ENCODE measurements at places on chromosomes 1 and 21.

DNA sequence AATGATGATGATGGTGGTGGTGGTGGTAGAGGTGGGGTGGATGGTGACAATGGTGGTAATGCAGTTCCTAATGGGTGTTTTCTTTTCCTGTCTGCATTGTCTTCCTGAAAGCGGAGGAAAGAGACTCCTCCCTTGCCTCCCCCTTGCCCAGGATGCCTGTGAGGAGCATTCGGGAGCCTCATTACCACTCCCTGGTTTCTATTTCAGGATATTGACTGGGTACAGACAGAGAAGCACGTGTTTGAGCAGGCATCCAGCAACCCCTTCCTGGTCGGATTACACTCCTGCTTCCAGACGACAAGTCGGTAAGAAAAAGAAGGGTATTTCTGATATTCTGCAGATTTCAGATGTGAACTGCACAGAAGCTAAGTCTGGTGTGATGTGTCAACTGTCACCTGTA, 38.8 kb downstream of the FAAP20 start:
- no peak for DNase-seq

DNA sequence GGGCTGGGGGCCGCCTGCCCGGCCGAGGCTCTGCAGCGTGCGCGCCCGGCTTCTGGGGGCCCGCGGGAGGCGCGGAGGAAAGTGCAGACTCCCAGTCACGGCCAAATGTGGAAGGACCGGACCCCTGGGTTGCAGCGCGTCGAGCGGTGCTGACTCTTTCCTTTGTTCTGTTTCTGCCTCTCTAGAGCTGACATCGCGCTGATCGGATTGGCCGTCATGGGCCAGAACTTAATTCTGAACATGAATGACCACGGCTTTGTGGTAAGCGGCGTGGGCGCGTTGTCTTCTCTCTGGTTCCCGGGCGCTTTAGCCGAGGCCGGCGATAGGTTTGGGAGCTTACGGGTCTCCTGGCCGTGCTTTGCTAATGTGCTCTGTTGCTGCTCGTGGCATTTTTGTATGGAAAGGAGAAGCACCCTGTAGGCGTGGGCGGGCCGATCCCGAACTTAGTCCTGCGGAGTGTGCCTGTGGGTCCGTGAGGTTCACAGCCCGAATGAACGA, 629 bp downstream of the PGD start:
- no peak for DNase-seq

GRCh38 chr1:85629532-85629920, 49.0 kb downstream of the CCN1 start:
- DNase-seq: no peak

- DNase-seq: no peak
Measured at GRCh38 chr1:95752515-95753381, 518.7 kb downstream of the RWDD3 start.

DNA sequence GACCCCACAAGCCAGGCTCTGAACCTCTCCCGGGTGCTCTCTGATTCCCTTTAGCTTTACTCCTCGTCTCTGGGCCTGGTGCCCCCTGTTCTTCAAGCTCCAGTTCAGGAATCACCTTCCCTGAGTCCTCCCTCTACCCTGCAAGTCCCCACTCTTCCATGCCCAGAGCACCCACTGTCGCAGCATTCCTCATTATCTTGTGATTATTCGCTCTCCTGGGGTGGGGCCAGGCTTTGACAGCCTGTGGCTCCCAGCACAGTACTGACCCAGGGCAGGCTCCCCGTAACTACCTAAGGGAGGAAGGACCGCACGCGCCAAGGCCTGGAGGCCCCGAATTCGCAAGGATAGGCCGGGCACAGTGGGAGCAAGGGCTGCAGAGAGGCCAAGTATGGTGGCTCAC, 734 bp upstream of the C1orf210 start:
- DNase-seq: no peak

- DNase-seq: peak; percentile 69
Measured at GRCh38 chr1:9129266-9130041, 552 bp upstream of the GPR157 start.

- no peak for DNase-seq
Measured at GRCh38 chr1:160748878-160749269, 9.8 kb downstream of the SLAMF7 start.

DNA sequence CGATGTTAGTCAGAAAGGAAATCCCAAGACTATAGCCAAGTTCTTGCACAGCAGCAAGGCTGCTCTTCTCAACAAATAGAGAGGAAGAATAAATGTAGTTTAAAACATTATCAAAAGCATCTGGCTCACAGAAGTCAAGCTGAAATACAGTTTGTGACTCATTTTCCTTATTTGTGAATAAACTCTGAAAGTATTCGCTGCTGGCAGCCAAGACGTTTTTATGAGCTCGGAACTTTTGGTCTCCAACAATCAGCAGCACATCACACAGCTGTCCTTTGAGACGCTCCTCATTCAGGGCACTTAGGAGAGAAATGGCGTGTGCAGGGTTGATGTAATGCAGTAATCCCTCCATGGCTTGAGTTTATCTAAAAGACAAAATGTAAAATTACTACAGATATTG, 16.4 kb downstream of the ZBTB21 start:
- DNase-seq: no peak

DNA sequence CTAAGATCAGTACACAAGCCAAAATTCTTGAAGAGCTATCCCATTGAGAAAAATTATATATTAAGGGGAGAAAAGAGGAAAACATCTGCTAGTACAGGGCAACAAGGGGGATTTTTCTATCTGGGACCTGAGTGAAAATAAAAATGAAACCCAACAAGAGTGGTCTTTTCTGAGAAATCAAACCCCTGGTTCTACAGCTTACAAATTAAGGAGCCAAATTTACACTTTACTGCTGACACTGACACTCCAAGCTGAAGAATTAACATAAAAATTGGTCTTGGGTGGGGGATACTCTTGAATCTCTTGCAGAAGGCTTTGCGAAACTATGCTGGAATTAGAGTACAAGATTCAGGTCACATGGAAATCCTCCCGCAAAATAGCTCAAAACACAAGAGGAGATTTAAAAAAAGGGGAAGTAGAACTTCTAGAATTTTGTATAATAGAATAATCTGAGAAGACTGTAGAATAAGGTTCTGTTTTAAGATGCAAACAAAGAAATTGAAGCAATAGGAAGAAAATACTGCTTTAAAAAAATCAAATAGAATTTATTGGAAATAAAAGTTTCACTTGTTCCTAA, 32.1 kb upstream of the HSPA13 start:
- DNase-seq: no peak

GRCh38 chr1:165116732-165117131, 239.8 kb downstream of the LMX1A start:
- DNase-seq: no peak

GRCh38 chr1:147781056-147781471, 20.7 kb upstream of the GJA5 start:
- no peak for DNase-seq

DNA sequence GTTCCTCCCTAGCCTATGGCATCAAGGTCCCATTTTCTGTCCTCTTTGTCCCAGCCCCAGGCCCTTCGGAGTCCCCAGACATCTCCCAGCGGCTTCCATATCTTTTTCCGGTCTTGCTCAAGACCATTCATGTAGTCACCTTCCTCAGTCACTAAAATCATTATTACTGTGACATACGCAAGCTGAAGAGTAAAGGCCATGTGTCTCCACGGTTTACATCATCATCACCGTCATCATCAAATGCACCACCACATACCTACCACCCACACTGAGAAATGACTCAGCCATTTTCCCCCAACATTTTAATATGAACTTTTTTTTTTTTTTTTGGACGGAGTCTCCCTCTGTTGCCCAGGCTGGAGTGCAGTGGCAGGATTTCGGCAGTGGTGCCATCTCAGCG, 43.4 kb downstream of the FHAD1 start:
- DNase-seq: no peak

- DNase-seq: no peak
Measured at GRCh38 chr1:6281511-6282402, 20.9 kb upstream of the GPR153 start.

DNA sequence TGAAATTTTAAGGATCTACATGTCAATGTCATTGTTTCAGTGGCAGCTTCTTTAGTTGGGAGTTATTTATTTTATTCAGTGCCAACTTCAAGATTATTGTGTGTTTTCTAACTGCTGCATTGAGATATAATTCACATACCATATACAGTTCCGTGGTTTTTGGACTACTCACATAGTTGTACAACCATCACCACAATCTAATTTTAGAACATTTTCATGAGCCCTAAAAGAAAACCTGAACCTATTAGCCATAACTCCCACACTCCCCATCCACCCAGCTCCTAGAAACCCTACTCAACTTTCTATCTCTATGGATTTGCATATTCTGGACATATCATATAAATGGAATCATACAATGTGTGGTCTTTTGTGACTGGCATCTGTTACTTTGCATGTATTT, 220.0 kb downstream of the LRRC40 start:
- DNase-seq: no peak

GRCh38 chr1:165562571-165562970, 18.8 kb downstream of the LRRC52 start:
- no peak for DNase-seq

DNA sequence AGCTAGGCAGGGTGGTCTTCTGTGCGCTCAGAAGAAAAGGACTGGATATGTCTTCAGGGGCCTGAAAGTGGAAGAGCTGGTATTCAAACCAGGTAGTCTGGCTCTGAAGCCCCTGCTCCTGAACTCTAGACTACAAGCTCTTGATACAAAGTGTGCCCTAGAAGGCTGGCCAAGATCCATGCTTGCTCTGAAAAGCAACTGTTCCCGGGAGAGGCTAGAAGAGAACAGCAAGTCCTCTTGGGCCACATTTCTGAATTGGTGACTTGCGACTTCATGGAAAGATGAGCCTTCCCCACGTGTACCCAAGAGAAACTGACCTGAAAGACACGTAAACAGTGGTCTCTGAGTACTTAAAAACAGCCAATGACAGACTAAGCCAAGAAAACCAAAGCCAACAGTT, 123.3 kb upstream of the GRIK3 start:
- DNase-seq: no peak

GRCh38 chr1:52915855-52916220, 5.7 kb downstream of the ECHDC2 start:
- no peak for DNase-seq

DNA sequence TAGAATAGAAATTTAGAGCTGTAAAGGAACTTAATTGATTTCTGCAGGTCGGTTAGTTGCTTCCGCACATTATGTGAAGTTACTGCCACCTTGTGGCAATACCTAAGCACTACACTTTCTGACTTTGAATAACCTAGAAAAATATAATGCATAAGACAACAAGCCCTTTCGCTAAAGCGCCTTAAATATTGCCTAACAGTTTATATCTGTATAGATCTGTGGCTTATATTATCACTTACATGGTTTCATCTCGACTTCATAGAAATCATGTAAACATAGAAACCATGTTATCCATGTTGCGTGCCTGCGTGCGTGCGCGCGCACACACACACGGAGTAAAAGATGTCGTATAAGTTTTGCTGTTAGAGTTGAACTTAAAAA, 10.9 kb upstream of the IFI16 start:
- no peak for DNase-seq

DNA sequence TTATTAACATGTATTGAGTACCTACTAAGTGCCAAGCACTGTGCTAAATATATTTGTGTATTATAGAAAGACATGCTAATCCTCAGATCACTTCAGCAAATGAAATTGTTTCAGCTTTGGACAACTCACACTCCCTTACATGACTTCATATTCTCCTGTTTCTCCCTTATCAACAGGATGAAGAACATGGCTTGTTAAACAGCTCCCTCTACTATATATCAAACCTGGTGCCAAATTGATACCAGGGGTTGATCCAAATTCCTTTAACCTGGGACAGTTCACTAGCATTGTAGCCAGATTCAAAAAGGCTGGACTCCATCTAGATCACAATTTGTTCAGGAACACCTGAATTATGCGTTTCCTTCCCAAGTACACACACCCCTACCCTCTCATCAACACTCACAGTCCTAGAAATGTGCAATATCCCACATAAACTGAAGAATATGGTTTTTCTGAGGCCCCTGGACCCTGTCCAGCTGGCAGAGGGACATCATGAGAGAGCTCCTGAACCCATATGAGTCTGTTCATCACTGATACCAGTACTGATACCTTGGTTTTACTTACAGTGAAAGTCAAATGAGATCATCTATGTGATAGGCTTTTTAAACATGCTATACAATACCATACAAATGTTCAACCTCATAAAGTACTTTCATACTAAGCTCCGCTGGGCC, 47.0 kb upstream of the PALMD start:
- no peak for DNase-seq

DNA sequence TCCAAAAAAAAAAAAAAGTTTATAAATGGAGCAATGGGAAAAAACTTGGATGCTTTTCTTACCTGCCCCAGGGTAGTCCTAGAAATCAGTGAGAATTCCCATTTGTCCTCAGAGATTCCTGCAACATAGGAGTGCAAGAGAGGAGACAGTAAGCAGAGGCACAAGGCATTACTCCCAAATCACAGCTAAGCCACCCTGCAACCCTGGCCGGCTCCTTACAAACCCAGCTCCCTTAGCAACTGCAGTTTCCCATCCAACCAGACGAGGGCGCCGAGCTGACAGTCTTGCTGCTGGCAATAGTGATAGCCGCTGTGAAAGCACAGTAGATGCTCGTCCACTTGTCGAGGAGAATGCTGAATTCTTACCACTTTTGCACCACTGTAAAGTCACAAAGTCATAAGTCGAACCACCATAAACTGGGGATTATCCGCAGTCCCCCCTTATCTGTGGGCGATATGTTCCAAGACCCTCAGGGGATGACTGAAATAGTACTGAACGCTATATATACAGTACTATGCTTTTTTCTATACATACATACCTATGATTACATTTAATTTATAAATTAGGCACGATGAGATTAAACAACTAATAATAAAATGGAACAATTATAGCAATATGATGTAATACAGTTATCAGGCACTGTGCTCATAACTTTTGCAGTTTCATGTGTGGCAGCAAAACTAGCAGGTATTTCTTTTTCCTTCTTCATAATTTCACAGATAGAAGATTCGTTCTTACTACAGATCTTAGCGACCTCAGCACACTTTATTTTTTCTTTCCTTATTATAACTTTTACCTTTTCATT, 6.0 kb upstream of the PITHD1 start:
- DNase-seq: peak; percentile 82

- no peak for DNase-seq
Measured at GRCh38 chr1:19400192-19400611, 85.1 kb downstream of the CAPZB start.

- no peak for DNase-seq
Measured at GRCh38 chr1:151616505-151616849, 4.6 kb downstream of the SNX27 start.

DNA sequence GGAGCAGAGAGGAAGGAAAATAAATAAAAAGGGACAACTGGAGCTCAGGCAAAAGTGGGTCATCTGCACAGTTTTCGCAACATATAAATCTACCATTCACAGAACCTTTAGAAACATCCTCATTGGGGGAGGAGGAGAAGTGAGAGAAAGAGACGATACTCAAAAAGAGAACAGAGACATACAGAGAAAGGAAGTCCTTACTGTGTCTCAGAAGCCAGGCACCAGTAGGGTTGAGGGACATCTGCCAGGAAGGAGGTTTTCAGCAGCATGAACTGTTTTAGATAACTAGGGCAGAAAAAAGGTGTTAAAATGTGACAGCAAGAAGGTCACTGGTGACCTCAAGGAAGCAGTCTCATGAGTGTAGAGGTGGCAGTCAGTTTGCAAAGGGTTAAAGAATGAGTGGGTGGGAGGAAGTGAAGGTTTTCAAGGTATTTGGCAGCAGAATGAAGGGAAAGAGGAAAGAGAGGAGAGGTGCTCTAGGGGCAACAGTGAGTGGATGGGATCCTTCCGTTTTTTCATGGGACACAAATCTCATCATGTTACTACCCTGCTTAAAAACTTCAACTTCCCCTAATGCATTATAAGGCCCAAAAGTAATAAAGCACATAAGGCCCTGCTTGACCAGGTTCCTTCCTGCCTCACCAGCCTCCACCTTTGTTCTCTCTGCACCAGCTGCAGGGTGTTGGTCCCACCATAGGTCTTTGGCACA, 9.5 kb downstream of the JAK1 start:
- DNase-seq: no peak
